ENCODE measurements at places on chromosomes 2 and 18.

DNA sequence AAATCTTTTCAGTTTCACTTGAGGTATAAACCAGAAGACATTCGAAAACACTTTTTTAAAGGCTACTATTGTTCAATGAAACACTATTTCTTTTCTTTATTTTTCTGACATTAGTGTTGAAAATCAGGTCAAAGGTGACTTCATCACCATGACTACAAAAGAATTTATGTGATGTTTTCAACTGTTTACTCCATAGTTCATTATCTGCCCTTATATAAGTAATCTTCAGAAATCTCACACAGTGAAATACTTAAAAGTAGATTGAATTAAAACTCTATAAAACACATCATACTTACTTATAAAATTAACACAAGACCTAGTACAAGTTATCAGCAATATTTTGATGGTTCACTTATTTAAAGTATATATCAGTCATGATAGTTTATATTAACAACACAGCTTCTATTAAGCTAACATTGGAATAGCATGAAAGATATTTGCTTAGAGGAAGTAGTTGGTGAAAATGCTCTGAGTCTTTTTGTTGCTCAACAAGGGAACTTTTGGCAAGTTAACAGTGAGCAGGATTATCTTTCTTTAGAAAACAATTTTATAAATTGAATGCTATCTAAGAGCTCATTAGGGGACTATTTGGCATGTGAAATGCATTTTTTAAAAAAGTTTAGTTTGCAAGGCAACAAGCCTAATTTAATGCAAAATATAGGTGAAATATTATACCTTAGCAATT is 60.8 kb downstream of the MC4R start:
- DNase-seq = no peak

- no peak for DNase-seq
Measured at GRCh38 chr18:58806826-58807714, 57.6 kb upstream of the ZNF532 start.

- DNase-seq = no peak
Measured at GRCh38 chr2:219897456-219897855, 270.0 kb downstream of the SLC4A3 start.

GRCh38 chr18:45482286-45482685 is 133.0 kb upstream of the SLC14A2 start:
- DNase-seq = no peak

DNA sequence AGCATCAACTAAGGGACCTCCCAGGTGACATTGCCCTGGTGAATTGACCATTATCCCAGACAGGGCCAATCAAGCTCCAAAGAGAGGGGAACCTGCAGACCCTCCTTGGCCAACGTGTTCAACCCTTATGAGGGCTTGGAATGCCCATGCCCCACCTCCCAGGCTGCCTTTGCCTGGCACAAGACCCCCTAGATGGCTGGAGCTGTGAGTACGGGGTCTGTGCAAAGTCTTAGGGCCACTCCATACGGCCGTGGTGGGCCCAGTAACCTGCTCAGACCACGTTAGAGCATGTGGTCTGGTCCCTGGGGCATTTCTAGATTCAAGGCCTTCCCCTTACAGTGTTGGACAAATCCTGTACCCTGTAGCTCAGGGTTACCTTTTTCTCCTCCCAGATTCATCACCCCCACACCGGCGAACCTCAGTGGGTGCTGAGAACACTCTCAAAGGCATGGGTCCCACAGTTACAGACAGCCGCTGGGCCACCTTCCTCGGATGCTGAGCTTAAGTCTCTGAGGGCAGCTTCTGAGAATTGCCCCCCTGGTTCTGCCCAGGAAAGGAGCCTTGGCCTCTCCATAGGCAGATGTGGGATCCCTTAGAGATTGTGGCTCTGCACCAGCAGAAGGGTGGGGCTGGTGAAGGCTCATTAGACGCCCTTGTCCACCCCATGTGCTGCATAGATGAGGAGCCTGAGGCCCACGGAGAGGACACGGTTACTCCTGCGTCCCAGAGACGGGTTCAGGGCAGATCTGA is 18.3 kb upstream of the KCNK3 start:
- no peak for DNase-seq

DNA sequence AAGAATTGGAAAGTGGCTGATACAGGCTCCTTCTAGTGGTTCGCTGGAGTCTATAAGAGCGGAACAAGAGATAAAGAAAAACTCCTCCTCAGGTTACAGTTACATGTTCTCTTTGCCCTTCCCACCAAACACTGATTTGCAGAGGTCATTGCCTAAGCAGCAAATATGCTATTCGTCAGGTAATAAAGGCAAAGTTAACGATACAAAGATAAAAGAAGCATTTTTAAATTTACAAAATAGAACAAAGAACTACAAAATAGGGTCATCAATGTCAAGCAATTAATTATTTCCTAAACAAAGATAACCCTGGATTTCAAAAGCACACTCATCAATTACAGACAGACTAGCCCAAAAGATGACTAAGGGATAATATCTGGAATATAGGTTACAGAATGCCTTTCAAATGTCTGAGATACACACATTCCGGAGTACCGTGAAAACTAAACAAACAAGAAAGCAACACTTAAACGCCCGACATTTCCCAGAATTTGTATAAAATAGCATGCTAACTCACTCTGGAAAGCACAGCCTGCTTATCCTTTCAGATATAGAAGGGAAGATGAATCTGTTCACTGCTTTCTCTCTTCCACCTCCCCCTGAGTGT is 186.4 kb downstream of the MREG start:
- DNase-seq = no peak

DNA sequence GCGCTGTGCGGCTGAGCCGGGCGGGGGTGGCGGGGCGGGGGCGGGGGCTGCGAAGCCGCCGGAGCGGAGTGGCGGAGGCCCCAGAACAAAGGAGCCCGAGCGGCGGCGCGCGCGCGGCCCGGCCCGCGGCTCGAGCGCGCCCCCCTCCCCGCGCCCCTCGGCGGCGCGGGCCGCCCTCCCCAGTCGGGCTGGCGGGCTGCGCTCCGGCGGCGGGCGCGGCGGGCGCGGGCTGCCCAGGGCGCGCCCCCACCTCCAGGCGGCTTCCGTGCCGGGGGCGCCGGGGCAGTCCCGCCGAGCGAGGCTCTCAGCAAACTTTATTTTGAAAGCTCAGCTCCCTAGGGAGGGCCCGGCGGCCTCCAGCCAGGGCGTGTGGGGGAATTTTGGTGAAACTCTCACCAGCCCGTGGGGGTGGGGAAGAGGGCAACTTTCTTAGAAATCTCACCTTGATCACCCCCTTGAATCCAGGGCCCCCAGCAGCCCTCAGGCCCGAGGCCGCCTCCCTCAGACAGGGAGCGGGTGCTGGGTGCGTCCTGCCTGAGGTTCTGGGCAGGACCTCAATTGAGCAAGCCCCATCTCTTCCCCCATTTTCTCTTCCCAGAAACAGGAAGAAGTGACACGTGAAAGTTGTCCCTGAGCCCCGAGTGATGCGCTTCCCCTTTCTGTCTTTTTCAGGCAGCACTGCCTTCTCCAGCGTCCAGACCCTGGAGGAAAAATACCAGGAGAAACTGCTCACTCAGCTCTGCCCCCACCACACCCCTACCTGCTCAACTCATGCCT is 786 bp downstream of the TET3 start:
- peak; percentile 51 for DNase-seq

DNA sequence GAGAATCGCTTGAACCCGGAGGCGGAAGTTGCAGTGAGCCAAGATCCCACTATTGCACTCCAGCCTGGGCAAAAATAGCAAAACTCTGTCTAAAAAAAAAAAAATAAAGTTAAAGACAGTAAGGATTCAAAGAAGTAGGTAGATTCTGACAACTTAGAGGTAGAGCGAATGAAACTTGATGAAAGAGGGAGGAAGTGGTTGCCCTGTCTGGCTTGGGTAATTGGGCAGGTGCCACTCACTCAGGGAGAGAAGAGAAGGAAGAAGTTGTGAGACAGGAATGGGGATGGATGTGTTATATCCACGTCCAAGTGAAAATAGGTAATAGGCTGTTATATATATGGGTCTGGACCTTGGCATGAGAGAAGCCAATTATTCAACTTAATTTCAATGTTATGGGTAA is 26.3 kb downstream of the NDC80 start:
- no peak for DNase-seq

DNA sequence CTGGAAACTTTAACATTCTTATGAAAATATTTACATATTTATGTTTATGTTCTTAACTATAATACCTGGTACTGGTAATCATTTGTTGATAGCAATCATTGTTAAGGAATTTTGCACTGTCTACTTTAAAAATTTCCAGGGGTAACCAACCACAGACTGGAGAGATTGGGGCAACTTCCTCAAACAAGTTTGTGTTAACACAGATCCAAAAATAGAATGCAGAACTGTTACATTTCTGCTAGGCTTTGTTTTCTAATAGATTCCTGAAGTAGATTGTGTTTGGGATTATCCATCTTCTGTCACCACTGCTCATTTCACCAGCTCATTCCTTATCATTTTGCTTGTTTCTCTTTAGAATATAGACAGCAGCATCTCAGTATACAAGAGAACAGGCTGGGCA is 23.7 kb downstream of the RNF125 start:
- DNase-seq = peak; percentile 83

DNA sequence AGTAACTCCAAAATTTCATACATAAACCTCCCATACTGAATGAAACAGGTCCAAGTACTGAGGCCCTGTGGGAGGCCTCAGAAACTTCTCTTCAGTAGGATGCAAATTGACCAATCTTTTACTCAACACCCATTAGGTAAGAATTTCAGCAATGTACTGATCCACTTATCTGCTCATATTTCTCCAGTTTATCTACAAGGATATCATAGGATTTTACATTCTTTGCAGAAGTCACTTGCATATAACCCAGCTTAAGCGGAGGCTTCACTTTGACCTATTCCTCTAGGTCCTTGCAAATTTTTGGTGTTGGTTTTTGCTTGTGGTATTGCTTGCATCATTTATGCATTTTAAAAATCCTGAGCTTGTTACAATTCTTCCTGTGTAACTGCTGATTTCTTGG is 28.8 kb upstream of the SLC3A1 start:
- DNase-seq = no peak

GRCh38 chr18:55489034-55489986 is 98.7 kb downstream of the TCF4 start:
- DNase-seq = no peak

- no peak for DNase-seq
Measured at GRCh38 chr2:178417916-178418315, 33.1 kb downstream of the PRKRA start.

DNA sequence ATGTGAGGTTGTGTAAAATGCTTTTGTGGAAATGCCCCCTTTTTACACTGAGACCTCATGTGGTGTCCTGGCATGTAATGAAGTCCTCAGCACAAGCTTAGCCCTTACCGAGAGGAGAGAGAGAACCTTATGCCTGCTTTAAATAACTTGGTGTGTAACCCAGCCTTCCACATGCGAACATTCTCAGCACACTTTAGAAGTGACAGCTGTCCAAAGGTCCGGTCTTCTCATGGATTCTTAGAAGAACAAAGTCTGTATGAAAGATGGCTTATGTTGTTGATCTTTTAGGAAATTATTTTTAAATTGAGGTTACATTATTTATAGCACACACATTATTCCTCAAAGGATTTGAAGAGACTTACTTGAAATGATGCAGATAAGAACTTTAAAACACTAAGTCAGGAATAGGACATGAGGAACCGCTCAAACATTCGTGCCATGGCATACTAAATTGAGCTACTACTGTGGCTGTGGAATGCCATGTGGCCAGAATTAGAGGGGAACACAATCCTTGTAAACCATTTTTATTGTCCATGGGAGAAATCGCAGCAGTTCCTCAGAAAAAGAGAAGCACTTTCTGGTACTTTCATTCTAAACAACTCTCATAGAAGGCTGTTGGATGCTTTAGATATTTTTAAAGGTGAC is 79.6 kb downstream of the WDSUB1 start:
- DNase-seq = no peak

- peak; percentile 13 for DNase-seq
Measured at GRCh38 chr2:162261032-162261945, 18.0 kb upstream of the FAP start.

- DNase-seq = no peak
Measured at GRCh38 chr2:23695890-23696751, 230.8 kb downstream of the ATAD2B start.

DNA sequence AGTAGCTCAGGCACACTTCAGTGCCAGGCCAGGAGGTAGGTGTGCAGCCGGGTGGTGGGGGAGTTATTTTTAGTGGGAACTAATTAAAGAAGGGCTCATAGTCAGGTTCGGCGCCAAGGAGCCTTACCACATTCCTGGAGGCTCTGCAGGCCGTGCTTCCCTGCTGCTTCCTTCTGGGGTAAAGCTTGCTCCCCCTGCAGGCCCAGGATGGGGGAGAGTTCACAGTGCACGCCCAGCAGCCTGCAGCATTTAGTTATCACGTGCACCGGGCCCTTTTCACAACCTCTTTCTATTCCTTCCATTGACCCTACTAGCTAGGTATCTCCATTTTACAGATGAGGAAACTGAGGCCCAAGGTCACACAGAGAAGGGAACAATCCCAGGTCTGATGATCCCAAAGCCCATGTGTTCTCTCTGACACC is 2.5 kb downstream of the KCNF1 start:
- no peak for DNase-seq

GRCh38 chr2:201735486-201735885 is 37.0 kb upstream of the MPP4 start:
- no peak for DNase-seq

DNA sequence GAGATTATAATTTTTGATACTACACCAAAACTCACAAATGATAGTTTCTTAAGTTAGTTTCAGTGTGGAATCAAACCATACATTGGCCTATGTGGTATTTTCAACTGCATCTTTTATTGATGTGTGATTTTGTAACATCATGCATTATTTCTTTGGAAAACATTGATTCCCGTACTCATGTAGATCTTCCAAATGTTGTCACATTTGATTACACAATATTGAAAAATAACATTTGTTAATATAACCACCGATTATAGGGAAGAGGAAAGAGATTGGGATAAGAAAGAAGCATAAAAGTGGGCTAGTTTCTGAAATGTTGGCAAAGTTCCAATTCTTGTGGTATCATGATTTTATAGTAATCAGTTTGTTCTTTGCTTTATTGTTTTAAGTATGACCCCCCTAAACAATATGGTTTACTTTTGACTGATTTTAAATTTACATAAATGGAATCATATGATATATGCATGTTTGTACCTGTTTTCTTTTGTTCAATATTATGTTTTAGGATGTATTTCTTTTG is 117.2 kb upstream of the OTX1 start:
- DNase-seq = no peak

DNA sequence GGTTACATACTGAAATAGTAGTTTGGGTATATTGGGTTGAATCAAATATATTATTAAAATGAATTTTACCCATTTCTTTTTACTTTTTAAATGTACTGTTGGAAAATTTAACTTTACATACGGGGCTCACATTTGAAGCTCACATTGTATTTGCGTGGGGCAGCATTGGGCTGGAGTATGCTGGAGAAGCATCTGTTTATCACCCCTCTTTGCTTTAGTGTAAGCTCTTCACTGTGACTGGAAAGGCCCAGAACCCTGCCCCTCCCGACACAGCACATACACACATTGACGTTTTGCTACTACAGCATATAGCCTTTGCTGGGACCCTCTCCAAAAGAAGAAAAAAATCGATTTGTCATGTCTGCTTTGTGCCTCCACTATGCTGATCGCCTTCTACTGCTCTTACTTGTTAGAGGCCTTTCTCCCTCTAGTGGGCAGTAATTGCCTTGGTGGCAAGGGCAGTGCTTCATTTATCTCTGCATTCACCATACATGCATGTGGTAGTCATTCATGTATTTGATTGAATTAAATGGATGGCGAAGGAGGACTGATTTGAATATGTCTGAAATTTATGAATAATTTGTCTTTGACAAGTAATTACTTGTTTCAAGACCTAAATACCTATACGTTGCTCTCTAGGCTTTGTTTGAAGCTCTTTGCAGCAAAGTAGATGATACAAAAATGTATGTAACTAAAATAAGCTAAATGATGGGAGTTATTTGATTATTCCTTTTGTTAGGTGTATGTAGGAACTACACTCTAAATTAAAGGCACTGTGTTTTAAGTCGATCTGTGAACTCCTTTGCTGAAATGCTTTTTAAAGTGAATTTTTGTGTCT is 37.4 kb downstream of the VAPA start:
- peak; percentile 89 for DNase-seq

Measured in pons (tissue), 1 donor.